NCI-H187 treated with DMSO at 0.1 percent for 48 hours (cell line): ENCODE measurements at places on chromosomes 7 and 10.

- no peak for DNase-seq
Observed at GRCh38 chr10:86253091-86254072, 113.2 kb downstream of the GRID1 start.

GRCh38 chr10:95445837-95446486 is 115.2 kb downstream of the SORBS1 start:
- no peak for DNase-seq

DNA sequence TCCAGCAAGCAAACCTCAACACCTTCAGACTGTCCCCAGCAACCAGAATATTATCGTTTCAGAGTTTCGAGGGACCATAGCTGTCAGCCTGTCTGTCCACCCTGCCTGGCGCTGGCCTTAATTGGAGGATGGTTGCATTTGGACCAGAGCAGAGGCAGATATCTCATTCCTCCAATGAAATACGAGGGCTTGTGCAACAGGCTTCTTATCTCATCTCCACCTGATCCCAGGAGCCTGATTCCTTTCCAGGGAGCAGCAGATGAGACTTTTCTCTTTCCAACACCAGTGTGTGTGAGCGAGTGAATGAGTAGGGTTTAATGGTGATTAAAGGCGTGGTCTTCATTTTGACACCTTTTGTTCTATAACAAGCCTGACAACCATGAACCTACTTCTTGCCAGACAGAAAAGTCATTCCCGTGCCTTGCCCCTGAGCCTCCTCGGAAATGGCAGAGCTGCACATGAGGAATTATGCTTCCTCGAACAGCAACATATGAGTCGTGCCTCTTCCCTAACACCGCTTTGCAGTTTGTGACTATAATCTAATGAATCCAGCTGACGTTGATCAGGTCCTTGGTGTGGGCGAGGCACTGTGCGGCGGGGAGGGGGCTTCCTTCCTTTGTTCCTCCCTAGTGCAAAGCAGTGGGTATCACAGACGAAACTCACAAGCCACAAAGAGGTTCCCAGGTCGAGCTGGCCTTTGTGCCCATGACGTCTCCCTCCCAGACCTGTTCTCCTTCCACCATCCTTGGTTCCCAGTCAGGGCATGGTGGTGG is 147.4 kb downstream of the CUX1 start:
- DNase-seq: no peak

DNA sequence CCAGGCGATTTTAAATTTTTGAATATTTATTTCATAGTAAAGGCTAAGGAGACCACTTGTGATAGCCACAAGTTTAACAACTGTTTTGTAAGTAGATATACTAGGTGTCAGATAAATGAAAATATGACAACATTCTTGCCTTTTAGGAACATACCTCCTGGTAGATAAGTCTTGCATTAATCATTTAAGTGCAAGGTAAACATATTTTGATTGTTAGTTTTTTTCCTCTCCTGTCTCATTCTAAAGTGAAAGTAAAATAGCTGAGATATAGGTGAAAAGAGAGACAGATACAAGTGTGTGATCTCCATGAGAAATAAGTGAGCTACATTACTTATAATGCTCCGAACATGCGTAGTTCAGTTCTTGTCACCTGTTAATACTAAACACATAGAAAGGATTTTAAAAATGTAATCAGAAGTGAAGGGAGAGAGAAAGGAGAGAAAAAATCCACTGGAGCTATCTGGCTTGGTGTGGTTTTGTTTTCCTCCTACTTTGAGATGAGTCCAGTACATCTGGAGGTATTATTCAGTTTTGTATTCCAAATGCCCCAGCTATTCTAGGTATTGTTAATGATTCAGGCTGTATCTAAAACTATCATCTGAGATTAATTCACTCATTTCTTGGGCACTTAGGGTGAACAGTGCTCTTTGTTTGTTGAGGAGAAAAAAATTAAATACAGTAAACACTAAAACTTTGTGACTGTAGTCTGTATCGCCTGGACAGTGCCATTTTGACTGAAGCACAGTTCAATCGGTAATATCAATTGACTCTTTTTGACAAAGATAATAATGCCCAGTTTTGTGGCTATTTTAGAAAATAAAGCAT is 21.2 kb downstream of the GLCCI1 start:
- DNase-seq: no peak

GRCh38 chr10:110209454-110209925 is 2.1 kb downstream of the MXI1 start:
- DNase-seq: no peak

- DNase-seq: no peak
Observed at GRCh38 chr10:88541116-88541626, 41.9 kb downstream of the RNLS start.

GRCh38 chr7:41142904-41143473 is 559.9 kb downstream of the INHBA start:
- DNase-seq: no peak
